ENCODE measurements at places on chromosomes 2 and 18.

DNA sequence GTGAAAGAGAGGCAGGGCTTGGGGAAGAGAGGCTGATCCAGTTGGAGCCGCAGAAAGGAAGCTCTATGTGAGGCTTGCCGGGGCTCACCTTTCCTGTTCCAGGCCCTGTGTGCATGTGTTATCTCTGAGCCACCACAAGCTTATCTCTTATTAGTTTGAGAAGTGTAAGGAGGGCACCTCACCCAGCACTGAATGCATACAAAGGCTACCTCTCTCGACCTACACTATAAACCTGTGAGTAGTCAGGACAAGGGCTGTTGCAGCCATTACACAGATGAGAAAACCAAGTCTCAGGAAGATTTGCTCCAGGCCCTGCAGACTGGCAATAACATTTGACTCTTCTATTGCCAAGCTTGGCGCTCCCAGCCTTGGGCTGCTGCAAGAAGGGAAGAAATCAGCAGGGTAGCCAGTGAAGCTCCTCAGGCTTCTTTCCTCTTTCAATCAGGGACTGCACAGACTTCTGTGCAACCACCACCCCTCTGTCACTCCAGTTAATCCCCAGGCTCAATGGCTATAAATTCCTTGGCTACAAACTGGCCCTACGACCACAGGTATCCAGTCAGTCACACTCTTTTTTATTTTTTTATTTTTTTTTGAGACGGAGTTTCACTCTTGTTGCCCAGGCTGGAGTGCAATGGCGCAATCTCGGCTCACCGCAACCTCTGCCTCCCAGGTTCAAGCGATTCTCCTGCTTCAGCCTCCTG lies 73.8 kb downstream of the CLHC1 start:
- H3K4me3 ChIP-seq: no peak overlapping the region
- no peaks in the 10 kb centered on the region for H3K36me3 ChIP-seq
- no peaks in the 10 kb centered on the region for H3K27me3 ChIP-seq
- no peak overlapping the region for H3K27ac ChIP-seq

DNA sequence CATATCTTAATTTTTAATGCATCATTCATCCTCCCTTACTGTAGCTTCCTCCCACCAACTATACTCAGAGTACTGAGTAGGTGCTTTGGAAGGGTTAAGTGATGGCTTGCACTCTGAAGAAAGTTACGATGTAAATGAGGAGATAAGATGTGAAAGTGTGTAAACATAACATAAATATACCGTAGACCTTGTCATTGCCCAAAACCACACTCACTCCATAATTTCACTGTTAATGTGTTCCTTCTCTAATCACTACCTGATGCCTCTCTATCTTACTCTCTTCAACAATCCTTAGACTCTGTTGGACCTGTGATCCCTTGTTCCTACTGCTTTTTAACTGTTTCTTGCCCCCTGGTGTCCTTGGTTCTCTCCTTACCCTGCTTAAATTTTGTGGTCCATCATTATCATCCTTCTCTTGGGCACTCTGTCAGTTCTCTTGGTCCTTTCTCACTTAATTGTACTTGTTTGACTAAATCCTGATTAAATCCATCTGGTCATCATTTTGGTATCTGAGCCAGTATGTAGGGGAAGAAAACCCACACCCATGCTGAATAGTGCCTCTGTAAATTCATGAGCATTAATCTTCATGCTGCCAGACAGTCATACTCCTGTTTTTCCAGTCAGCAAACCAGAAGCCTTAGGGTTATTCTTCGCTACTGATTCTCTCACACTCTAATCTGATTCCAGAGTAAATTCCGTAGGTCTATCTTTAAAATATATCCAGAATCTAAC lies 45.0 kb downstream of the PMS1 start:
- no peak for DNase-seq
- H3K27me3 ChIP-seq: no peaks in the 10 kb centered on the region
- no peak overlapping the region for H3K27ac ChIP-seq
- no peak overlapping the region for H3K4me3 ChIP-seq
- peaks cover 9% of the 10 kb centered on the region for H3K4me1 ChIP-seq
- H3K36me3 ChIP-seq: no peaks in the 10 kb centered on the region

DNA sequence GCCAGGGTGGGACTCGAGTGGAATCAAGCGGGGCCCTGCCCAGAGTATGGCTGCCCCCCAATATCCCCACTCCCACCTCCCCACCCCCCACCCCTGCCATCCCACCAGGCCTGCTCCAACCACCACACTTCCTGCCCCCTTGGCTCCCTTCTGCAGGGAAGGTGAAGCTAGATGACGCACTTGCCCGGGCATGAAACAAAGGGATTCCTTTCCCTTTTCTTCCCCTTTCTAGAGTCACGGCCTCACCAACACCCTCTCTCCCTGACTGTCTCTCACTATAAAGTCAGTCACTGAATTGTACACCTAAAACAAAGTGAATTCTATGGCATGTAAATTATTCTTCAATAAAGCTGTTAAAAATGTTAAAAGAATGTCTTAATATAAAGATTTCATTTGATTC lies 16.0 kb downstream of the ZBTB7C start:
- H3K36me3 ChIP-seq: no peaks in the 10 kb centered on the region
- H3K4me3 ChIP-seq: no peak overlapping the region
- H3K4me1 ChIP-seq: peaks cover 11% of the 10 kb centered on the region
- DNase-seq: no peak
- peaks cover 80% of the 10 kb centered on the region for H3K27me3 ChIP-seq
- no peak overlapping the region for H3K27ac ChIP-seq

DNA sequence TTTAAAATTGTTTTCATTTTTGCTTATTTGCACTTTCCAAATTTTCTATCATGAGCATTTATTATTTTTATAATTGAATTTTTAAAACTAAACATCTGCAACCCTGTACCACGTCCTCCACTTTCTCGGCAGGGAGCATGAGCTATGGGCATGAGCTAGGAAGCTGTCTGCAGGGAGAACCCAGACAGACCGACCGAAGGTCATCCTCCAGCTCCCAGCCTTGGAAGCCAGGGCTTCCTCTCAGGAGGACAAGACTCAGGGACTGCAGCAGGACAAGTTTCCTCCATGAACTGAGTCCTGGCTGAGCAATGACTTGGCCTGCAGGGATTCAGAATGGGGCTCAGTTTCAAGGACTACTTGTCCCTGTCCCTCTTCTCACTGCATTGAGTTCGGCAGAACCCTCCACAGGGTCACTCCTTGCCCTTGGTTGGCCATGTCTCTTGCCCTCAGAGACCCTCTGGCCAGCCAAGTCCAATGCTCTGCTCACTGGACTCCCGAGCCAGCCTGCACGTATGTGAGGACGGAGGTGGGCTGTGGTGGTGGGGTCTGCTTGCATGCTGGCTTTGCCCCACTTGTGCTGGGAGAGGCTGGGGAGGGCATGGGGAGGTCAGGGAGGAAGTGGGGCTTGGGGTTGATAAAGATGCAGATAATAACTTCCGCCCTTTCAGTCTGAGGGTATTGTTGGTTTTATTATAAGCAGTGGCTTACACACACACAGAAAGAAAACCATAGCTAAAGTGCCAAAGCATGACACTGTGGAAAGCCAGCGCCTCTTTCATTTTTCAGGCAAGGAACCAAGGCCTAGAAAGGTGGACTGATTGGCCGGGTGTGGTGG lies 6.6 kb downstream of the NMUR1 start:
- H3K4me3 ChIP-seq: no peak overlapping the region
- no peaks in the 10 kb centered on the region for H3K36me3 ChIP-seq
- no peak for DNase-seq

GRCh38 chr2:31886700-31887099 lies 124.1 kb downstream of the MEMO1 start:
- no peak overlapping the region for H3K4me3 ChIP-seq
- no peak overlapping the region for H3K27ac ChIP-seq
- H3K4me1 ChIP-seq: no peaks in the 10 kb centered on the region
- H3K36me3 ChIP-seq: no peaks in the 10 kb centered on the region

All from Calu3 (cell line).